ENCODE measurements at places on chromosomes 4 and X. TPM values are rescaled to one million over a fixed set of nuclear protein-coding genes. Genes with fewer than 3 reads are reported as not detected.

- no peak for DNase-seq
Measured at GRCh38 chrX:41722816-41723618, 964 bp upstream of the GPR82 start.

DNA sequence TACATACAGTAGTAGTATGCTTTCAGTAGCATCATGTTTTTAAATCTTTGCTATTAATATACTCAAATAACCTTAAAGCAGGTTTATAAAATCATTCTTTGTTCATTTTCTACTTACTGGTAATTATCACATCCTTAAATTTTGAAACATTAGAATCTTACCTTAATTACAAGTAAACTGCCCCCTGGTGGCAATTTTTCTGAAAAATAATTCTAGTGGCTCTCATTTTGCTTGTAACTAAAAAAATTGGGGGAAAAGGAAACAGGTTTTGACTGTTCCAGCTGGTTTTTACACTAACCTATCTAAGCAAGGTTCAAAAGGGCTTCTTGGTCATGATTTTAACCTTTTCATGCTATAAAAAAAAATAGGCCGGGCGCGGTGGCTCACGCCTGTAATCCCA lies 18.5 kb upstream of the DCAF4L1 start:
- DNase-seq: no peak

DNA sequence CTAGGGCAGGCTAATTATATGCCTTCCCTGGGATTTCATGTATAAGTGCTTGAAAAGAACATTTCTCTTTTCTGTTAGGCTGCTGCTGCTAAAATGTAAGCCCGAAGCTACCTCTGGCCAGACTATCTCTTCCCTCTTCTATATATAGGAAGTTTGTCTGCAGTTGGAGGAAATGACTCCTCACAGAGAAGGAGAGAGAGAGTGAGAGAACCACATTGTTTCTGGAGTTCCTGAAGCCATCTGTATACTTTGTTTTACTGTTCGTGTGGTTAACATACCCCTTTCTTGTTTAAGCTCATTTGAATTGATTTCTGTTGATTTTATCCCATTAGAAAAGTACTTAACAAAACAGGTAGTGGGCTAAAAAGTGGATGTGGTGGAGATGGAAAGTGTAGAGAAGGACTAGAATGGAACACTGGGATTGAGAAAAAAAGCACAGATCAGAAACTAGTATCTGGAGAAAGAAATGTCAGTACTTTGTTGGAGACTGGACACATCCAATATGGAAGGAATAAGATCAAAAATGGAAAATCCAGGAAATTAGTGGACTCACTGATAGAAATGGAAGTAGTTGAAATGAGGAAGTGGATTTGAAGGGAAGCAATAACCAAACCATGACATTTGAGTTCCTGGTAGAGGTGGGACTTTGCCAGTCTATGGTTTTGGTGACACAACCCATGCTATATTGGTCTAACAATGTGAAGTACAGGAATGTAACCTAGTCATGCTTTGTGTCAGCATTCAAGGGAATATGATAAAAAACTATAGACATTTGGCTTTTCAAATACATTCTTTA lies 112.6 kb downstream of the TMA16 start:
- no peak for DNase-seq

GRCh38 chr4:154049457-154050181 lies 260.7 kb upstream of the SFRP2 start:
- no peak for DNase-seq

- DNase-seq: no peak
Measured at GRCh38 chr4:37679301-37679700, 6.9 kb downstream of the RELL1 start.

GRCh38 chrX:76155786-76156185 lies 17.1 kb upstream of the PBDC1 start:
- DNase-seq: no peak

- no peak for DNase-seq
Measured at GRCh38 chr4:121189326-121190215, 25.4 kb upstream of the TNIP3 start.

DNA sequence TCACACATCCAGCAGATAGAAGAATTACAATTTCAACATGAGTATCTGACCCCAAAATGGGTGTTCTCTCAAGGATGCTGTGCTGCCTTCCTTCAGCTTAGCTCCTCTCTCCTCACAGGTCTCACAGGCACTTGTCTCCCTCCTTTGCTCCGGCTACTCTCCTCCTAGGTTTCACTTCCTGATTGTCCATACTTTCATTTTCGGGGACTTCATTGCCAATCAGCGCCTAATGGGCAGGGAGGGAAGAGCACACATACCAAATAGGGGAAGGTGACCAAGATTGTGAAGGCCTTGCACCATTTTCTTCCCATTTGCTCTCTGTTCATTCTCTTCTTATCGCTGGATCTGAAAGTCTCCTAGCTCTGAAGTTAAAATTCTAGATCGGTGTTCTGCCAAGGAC lies 125.4 kb upstream of the EOLA2 start:
- DNase-seq: no peak

- no peak for DNase-seq
Measured at GRCh38 chr4:139265654-139266053, 14.4 kb downstream of the MGARP start.

GRCh38 chr4:100017637-100018310 lies 67.7 kb upstream of the H2AZ1 start:
- no peak for DNase-seq

GRCh38 chr4:91092398-91092980 lies 965.3 kb downstream of the CCSER1 start:
- DNase-seq: no peak

DNA sequence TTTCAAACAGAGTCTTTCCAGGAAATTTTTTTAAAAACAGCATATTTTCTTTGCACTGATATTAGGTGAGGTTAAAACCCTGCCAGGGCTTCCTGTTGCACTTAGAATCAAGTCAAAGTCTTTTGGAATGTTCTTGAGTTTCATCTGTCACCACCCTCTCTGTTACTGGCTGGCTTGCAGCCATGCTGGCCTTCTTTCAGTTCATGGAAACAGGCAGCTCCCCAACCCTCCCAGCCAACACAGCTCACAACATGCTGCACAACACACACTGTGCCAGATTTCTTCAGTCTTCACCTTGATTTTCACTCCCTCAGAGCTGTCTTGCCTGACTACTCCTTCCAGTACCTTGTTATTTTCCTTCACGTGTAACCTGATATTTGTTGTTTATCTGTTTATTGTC lies 129.5 kb downstream of the KCNIP4 start:
- DNase-seq: no peak

GRCh38 chr4:138588501-138588900 lies 346.4 kb upstream of the SLC7A11 start:
- no peak for DNase-seq

- no peak for DNase-seq
Measured at GRCh38 chrX:150429594-150429993, 66.5 kb downstream of the MAMLD1 start.

GRCh38 chrX:15873566-15873965 lies 19.0 kb upstream of the AP1S2 start:
- DNase-seq: no peak

GRCh38 chr4:52948057-52948423 lies 85.9 kb downstream of the RASL11B start:
- DNase-seq: no peak

- DNase-seq: peak; percentile 46
Measured at GRCh38 chrX:155068165-155068564, 2.8 kb downstream of the CMC4 start.

- DNase-seq: no peak
Measured at GRCh38 chr4:1598206-1599025, 85.7 kb downstream of the FAM53A start.

DNA sequence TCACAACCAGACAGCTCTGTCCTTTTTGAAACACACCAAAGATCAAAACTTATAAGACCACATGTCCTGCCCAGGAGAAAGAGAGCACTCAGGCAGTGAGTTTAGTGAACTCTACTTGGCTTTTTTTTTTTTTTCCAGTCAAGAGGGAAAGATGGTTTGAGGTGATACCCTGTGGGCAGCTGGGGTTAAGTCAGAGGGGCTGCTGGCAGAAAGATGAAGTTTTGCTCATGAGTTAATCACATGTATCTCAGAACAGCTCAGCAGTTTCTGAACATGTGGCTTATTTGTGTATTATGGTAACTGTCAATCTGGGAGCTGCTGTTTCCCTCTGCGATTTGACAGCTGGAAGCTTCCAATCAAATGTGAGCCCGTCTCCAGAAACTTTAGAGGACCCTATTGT lies 56.4 kb upstream of the MAP3K15 start:
- DNase-seq: no peak

GRCh38 chrX:3815896-3816664 lies 102.6 kb upstream of the PRKX start:
- DNase-seq: peak; percentile 46

DNA sequence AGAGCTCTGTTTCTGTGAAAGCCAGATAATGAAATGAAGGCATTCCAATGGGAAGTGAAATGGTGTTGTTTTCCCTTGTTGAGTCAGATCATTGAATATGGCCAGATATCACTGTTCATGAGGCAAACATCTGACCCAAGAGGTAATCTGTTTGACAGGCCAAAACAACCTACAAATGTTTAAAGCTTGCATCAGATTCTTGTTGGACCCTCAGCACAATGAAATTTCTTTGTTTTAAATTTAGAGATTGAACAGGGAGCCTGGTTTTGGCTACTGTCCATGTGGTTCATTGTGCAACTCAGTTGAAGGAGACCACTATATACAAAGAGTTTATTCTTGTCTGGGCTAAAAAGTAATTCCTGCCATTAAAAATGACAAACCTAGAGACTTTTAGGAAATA lies 159.1 kb downstream of the AFF2 start:
- DNase-seq: no peak

GRCh38 chr4:99808260-99808857 lies 8.3 kb upstream of the DAPP1 start:
- peak; percentile 50 for DNase-seq

- DNase-seq: peak; percentile 50
Measured at GRCh38 chrX:133495464-133496391, 80.4 kb upstream of the GPC4 start.

DNA sequence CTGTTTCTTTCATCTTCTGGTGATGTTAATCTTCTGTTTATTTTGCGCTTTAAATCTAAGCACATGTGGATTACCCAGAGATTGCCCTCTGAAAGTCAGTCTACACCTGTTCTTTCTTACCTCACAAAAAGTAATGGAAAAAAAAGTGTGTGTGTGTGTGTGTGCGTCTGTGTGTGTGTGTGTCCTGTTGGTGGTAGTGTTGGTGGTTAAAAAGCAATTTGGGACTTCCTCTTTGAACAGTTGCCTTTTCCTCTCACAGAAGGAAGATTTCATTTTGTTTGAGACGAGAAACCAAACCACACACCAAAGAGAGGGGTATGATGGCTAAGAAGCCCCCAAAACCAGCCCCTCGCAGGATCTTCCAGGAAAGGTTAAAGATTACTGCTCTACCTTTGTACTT lies at the start of gene STAP1:
Gene STAP1, plus strand, starts transcription at position 235 of the 400 bp plus-strand sequence. Its CDS starts 83 bp downstream, at position 318.
- no peak for DNase-seq

Gene SLC9A6
- 16.4 TPM for total RNA-seq

Gene SSX4B
- total RNA-seq: not detected

Gene TSR2
- 23.8 TPM for total RNA-seq

Gene SRPX
- 92.0 TPM for total RNA-seq

Gene RS1
- not detected for total RNA-seq

Gene AR
- 4.2 TPM for total RNA-seq

Gene TRPC5OS
- total RNA-seq: not detected

Gene OPRPN
- not detected for total RNA-seq

Gene SULT1B1
- 0.26 TPM for total RNA-seq

Gene GNRHR
- total RNA-seq: not detected

Gene CLGN
- total RNA-seq: 1.9 TPM

Gene GPR34
- total RNA-seq: 6.3 TPM

Gene SPANXB1
- not detected for total RNA-seq

Gene CLDN22
- not detected for total RNA-seq

Gene GAGE2A
- total RNA-seq: not detected

Gene GAGE12H
- not detected for total RNA-seq

Gene PLAC8
- 5.9 TPM for total RNA-seq

Gene BMPR1B
- total RNA-seq: 7.9 TPM

Gene PRICKLE3
- total RNA-seq: 13.1 TPM

Gene NKRF
- 4.2 TPM for total RNA-seq
